ENCODE measurements at places on chromosomes 3 and 15.
A peak's percentile ranks its signal among the peaks of the same experiment; 100 is the strongest.

DNA sequence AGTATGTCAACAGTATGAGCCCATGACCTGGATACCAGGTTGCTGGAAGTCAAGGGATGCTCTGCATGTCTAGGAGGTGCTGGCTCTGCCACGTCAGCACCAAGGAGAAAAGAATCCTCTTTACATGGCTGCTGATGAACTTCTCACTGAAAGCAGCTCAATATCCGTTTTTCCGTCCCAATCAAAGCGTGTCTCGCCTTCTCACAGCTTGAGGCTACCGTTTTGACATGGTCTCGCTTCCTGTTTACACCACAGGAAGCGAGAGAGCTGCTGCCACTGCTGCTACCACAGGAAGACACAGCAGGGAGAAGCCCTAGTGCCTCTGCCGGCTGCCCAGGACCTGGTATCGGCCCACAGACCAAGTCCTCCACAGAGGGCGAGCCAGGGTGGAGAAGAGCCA is 27.3 kb downstream of the STARD5 start:
- DNase-seq: peak; percentile 78

GRCh38 chr3:188187053-188187452 is 33.1 kb downstream of the LPP start:
- no peak for DNase-seq

GRCh38 chr15:34011481-34011880 is 27.5 kb downstream of the AVEN start:
- DNase-seq: no peak

GRCh38 chr3:115248274-115248673 is 101.2 kb upstream of the ZBTB20 start:
- no peak for DNase-seq

GRCh38 chr3:190860521-190860920 is 2.0 kb downstream of the GMNC start:
- DNase-seq: no peak

DNA sequence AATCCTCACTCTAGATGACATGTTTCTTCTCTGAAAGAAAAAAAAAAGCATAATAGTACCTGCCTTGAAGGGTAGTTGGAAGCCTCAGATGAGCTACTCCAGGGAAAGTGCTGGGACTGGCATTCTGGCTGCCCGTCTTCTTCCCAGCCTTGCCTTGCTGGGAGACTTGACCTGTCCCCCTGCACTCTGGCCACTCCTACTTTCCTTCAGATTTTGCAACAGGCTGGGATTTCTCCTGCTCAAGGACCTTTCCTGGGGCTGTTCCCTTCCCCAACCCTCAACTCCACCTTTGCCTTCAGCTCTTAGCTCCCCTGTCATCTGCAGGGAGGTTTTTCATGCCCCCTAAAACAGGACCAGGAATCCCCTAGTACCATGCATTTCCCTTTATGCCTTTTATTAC is 609.9 kb upstream of the CFAP20DC start:
- no peak for DNase-seq

DNA sequence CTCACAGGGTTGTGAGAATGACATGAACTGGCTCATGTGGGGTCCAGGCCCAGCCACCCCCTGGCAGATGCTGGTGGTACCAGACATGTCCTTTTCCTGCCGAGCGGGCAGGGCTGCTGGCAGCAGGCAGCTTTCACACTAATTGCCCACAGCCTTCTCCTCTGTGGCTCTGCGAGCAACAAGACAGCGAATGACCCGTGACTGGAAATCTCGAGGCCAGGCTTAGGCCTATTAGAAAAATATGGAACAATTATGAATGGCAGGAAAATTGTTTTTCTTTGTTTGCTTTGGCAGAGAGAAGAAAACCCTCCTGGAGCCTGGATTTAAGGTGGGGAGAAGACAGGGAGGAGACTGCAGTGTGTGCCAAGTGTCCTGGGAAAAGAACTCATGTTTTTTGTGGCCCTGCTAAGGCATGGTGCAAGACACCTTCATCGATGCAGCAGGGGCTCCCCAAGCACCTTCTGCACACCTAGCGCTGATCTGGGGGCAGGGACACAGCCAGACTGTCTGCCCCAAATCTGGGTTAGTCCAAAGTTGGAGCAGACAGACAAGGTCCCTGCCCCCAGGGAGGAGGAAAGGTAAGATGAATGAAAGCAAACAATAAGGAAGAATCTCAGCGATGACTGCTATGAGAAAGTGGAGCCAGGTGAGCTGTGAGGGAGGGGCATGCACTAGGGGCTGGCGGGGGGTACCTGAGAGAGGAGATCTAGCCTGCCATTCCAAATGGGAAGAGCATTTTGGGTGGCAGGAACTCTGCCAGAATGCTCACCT is 193.8 kb upstream of the TLE3 start:
- no peak for DNase-seq

DNA sequence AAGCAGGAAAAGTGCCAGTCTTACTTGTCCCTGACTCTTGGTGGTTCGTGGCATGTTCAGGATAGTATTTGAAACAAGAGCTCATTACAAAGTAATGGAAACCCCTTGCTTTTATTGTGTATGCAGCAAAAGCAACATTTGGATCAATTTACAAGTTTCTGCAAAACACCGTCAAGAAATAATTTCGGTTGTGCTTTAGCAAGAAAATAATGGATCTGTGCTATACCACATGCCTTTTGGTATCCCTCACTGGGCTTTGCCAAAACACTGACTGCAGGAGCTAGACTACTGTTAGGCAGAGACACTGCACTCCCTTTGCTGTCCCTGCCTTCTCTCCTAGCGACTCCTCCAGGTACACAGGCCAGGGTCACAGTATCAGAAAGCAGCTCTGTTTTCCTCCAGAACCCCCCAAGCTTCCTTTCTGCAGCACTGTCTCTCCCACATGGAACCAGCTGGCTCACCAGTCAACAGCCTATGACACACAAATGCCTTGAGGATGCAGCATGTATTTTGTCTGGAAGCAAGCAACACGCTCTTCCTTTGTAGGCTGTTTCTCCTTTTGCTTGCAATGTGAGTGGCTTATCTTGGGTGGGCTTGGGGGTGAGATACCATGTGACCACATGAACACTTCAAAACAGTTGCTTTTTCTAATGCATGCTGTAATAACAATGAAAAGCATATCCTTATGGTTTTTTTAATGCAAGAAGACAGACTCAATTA is 111.4 kb downstream of the PGPEP1L start:
- DNase-seq: no peak

- DNase-seq: no peak
Measured at GRCh38 chr3:185630182-185630622, 44.1 kb downstream of the SENP2 start.

GRCh38 chr3:31692751-31693150 is 160.0 kb downstream of the STT3B start:
- no peak for DNase-seq

- DNase-seq: no peak
Measured at GRCh38 chr3:174784206-174784934, 74.8 kb upstream of the NAALADL2 start.

DNA sequence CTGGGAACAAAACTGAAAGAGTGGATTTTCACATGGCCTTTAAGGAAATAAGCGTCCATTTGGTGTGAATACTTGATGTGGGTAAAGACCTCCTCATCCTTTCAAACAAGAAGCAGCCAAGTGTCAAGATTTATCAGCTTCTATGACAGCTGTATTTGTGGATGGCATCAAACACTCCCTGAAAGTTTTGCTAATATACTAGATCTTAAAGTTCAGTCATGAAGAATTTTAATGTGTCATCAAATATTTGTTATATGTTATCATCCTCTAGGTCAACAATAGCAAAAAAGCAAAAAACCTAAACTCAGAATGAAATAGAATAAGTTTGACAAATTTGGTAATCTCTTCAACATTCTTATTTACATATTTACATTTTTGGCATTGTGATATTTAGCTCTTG is 29.1 kb upstream of the LYSMD4 start:
- DNase-seq: no peak

DNA sequence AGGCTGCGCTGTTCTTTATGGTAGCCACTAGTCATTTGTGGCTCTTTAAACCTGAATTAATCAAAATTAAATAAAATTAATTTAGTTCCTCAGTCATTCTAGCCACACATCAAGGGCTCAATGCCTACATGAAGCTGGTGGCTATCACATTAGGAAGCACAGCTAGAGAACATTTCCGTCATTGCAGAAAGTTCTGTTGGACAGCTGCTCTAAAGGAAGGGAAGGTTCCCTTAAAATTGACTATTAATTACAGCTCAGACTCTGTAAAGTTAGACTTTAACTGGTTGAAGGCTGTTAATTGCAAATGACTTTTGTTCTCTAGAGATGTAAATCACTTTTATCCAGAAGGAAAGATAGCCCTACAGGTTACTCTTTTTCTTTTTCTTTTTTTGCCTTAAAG is 202.7 kb upstream of the ADAMTS9 start:
- no peak for DNase-seq

DNA sequence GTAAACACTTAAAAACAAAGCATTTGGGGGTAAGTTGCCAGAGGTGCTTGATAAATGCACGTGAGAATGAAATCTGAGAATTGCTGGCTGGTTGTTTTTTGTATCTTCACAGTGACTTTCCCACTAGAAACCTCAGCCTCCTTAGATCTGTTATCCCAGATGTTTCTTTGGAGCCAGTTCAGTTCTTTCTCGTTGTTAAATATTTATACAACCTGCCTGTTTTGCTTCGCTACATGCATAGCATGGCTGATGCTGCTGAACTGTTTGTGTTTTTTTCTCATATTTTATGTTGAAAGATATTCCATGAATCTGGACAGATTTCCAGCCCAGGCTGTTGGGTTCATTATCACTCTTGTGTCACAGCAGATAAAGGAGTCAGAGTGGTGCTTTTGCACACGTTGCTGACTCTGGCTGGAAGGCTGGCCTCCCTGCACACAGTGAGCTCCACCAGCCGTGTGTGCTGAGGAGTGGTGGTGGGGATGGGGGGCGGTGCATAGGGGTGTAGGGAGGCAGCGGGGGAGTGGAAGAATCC is 80.2 kb downstream of the ARNT2 start:
- no peak for DNase-seq

- DNase-seq: no peak
Measured at GRCh38 chr15:73985101-73985873, 6.8 kb downstream of the STOML1 start.

- no peak for DNase-seq
Measured at GRCh38 chr3:29637068-29637467, 356.2 kb downstream of the RBMS3 start.

Measured in T-cell (primary cell).